Karpas-422 (cell line): ENCODE measurements at places on chromosomes 2 and 18.
A peak's percentile ranks its signal among the peaks of the same experiment; 100 is the strongest.

GRCh38 chr2:11753886-11754699, 7.7 kb downstream of the LPIN1 start:
- H3K27me3 ChIP-seq = no peaks in the 10 kb centered on the region
- DNase-seq = peak; percentile 63
- H3K4me3 ChIP-seq = peak overlapping the region; percentile 36; the same call in 1 of the 2 replicates
- H3K27ac ChIP-seq = no peak overlapping the region; the same call in 1 of the 2 replicates
- H3K36me3 ChIP-seq = no peaks in the 10 kb centered on the region

- H3K36me3 ChIP-seq = no peaks in the 10 kb centered on the region
- no peak overlapping the region for H3K4me3 ChIP-seq
- H3K4me1 ChIP-seq = no peaks in the 10 kb centered on the region
- H3K27me3 ChIP-seq = no peaks in the 10 kb centered on the region
- no peak for DNase-seq
Measured at GRCh38 chr2:231334179-231334930, 61.2 kb upstream of the B3GNT7 start.

- H3K4me3 ChIP-seq = no peak overlapping the region
- no peaks in the 10 kb centered on the region for H3K4me1 ChIP-seq
- no peak overlapping the region for H3K27ac ChIP-seq
- H3K36me3 ChIP-seq = no peaks in the 10 kb centered on the region
Measured at GRCh38 chr18:27838225-27838624, 338.7 kb downstream of the CDH2 start.

DNA sequence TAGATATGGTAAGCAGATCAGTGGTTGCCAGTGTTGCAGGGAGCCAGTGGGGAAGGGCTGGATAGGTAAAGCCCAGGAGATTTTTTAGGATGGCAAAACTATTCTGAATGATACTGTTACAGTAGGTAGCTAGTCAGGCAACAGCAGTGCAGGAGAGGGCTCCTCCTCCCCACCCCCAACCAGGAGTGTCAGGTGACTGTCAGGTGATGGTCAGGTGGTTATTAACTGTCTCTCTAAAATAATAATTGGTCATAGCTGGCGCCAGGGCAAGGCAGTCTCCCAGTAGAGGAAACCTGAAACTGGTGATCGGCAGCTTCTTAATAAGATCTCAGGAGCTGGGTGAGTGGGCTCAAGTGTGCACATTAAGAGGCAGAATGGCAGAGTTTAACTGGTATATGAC, 201.6 kb upstream of the PARD3B start:
- H3K27ac ChIP-seq = no peak overlapping the region
- H3K36me3 ChIP-seq = no peaks in the 10 kb centered on the region
- no peak for DNase-seq
- no peaks in the 10 kb centered on the region for H3K4me1 ChIP-seq

DNA sequence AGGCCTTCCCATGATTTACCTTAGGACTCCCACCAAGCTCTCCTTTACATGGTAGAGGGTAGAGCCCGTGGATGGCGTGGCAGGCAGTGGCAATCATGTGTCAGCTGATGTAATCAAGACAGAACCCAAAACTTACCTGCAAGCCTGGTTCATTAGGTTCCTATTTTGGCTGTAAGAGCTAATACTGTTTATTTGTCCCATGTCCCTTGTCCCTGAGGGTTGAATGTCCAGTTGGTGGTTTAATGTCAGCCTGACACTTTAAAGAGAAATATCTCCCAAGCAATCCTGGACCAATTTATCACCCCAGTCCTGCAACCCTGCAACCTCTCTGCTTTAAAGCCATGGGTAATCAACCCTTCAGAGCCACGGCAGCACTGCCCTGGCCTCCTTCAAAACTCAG, 6.0 kb upstream of the FABP1 start:
- no peak overlapping the region for H3K4me3 ChIP-seq
- no peaks in the 10 kb centered on the region for H3K36me3 ChIP-seq
- H3K4me1 ChIP-seq = no peaks in the 10 kb centered on the region
- H3K27ac ChIP-seq = no peak overlapping the region
- H3K27me3 ChIP-seq = no peaks in the 10 kb centered on the region

DNA sequence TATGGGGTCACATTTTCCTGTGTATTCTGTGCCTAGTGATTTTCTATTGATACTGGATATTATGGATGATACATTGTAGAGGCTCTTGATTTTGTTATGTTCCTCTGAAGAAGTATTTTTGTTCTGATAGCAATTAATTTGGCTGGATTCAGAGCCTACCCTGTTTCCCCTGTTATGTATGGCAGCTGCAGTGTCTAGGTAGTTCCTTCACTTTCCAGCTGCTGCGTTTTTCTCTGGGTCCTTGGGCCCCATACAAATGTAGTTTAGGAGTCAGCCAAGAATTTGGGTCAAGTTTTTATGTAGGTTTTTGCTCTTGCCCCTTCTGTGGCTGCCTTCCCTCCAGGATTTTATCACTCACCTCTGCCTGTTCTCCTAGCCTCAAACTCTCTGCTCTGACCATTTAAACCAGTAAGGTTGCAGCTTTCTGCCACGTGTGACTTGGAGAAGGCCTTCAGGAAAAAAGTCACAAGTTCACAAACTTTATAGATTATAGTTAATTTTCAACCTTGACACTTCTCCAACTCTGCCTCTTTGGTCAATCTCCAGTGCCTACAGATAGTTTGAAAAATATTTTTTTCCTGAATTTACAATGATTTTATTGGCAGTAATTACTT, 47.0 kb downstream of the APLF start:
- DNase-seq = no peak
- peaks cover 29% of the 10 kb centered on the region for H3K4me1 ChIP-seq
- H3K27me3 ChIP-seq = no peaks in the 10 kb centered on the region
- no peaks in the 10 kb centered on the region for H3K36me3 ChIP-seq
- no peak overlapping the region for H3K4me3 ChIP-seq

GRCh38 chr18:56306797-56307196, 331.6 kb downstream of the TXNL1 start:
- H3K4me3 ChIP-seq = no peak overlapping the region
- H3K27ac ChIP-seq = no peak overlapping the region
- no peaks in the 10 kb centered on the region for H3K27me3 ChIP-seq
- DNase-seq = no peak
- H3K4me1 ChIP-seq = no peaks in the 10 kb centered on the region
